ENCODE measurements at places on chromosomes 1 and 21. TPM values are rescaled to one million over a fixed set of nuclear protein-coding genes. Genes with fewer than 3 reads are reported as not detected.

Gene PADI3
- not detected for total RNA-seq

Gene AKNAD1
- not detected for total RNA-seq

DNA sequence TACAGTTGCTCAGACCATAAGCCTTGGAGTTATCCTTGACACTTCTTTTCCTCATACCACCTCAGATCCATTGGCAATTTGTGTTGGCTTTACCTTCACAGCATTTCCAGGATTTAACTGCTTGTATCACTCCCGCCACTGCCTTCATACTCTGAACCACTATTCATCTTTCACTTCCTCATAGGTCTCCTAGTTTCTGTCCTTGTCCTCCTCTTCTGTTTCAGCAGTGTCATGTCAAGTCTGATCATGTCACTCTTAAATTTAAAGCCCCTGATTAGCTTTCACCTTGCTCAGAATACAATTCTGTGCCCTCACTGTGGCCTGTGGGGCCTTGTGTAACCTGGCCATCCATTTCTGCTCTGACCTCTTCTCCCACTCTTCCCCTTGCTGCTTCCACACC is 34.7 kb upstream of the C1orf115 start:
- DNase-seq: no peak

DNA sequence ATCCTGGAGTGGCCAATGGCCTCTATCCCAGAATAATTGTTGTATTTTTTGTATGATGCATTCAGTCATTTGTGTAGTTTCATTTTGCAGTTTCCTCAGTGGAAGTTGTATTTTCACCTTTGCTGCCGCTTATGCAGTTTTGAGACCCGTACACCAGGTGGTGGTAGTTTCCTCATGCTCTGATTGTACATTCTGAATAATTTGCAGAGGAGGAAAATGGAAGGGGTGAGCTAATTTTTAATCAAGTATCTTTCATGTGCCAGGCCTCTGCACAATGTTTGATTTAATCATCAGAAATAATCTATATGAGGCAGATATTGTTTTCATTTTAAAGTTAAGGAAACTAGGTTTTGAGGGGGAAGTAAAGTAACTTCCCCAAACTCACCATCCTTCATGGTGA is 29.5 kb downstream of the HLX start:
- DNase-seq: no peak

DNA sequence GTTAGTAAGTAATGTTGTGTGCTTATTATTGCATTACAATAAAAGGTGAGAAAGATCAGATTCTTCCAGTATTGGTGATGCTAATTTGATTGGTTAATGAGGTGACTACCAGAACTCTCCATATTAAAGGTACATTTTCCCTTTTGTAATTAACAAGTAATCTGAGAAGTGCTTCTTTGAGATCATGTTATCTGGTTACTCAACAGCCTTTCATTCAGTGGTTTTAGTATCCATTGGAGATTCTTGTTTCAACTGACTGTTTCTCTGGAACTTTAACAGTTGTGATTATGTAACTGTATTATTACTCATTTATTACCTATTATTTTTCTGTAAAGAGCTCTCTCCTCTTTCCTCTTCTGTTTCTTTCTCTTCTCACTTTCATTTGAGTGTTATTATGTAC is 86.7 kb downstream of the PEX14 start:
- DNase-seq: no peak

DNA sequence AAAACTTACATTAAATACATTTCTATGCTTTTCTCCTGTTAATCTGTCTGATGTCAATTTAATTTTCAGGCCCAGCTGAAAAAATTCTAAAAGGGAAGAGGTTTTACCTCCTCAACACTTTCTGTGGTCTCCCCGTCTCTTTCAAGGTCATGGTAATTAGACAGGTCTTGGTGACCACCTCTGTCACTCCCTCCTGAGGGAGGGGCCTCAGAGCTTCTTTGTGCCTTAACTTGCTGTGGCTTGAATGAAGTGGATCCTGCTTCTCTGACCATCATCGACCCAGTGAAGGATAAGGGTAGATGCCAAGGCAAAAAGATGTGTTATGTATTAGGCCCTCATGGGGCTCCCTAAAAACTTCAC is 40.8 kb upstream of the OSBPL9 start:
- DNase-seq: no peak

- DNase-seq: no peak
These were observed 43.7 kb downstream of the KIF21B start for GRCh38 chr1:200979574-200980451.

- no peak for DNase-seq
These were observed 24.5 kb downstream of the CLIC6 start for GRCh38 chr21:34693192-34693810.
